ENCODE measurements at places on chromosomes 2 and 18.

DNA sequence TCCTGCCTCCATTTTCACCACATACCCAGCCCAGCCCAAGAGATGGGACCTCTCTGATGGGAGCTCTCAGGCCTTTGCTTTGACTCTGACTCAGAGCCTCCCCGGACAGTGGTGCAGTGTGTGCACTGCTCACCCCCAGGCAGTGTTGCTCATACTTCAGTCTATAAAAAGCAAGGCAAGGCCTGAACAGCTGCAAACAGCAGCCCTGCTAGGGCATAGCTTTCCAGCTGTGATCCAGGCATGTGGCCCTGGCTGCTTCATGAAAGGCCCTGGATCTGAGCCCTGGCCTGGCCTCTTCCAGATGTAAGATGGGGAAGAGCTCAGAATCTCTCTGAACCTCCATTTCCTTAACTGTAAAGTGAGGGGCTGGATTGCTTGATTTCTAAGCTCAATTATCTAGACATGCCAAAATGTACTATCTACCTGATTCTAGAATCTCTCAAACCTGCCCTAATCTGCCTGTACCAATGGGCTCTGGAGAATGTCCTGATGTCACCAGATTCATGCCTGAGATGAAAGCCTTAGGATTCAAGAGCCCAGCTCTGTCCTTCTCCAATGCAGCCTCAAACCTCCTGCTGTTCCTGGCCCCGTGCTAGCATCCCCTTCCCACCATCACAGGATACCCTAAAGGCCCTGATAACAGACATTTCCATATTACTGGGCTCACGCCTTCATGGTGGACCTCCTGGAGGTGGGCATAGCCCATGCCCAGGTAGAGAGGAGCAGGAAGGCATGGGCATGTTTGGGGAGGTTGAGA, 206.9 kb downstream of the ARL4C start:
- peak; percentile 87 for DNase-seq

DNA sequence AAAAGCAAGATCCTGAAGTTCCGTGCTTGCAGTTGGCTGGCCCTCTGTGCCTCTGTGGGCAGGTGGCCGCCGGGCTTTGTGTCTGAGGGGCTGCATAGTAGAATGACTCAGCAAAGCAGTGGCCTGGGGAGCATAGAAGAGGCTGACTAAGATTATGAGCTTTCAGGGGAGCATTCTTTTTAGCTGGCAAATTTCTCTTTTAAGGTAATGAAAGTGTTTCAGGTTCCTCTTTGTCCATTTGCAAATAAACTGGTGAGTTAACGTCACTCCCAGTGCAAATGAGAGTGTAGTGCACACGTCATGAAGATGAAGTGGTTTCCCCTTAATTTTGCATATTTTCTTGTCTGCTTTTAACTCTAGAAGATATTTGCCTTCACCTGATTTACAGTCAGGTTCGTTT, 98.6 kb downstream of the BCL2L11 start:
- DNase-seq: no peak

DNA sequence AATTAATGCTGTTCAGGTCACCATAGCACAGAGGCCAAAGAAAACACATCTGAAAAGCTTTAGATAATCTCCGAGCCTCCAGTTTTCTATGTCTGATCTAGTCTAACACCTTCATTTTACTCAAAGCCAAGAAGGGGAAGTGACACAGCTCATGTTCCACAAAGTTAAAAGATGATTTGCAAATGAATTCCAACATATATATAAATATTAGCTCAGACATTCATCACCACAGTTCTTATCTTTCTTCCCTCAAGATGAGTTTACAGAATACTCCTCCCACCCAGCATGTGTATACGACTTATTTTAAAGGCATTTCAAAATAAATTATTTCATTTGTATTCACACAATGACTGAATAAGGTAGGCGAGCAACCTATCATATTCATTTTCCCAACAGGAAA, 82.4 kb downstream of the AAK1 start:
- DNase-seq: no peak

GRCh38 chr2:233081731-233082221, 21.6 kb downstream of the INPP5D start:
- no peak for DNase-seq

- no peak for DNase-seq
Measured at GRCh38 chr2:121520641-121520994, 10.1 kb upstream of the RNU4ATAC start.

- DNase-seq: no peak
Measured at GRCh38 chr2:226059961-226060627, 660.6 kb downstream of the NYAP2 start.

DNA sequence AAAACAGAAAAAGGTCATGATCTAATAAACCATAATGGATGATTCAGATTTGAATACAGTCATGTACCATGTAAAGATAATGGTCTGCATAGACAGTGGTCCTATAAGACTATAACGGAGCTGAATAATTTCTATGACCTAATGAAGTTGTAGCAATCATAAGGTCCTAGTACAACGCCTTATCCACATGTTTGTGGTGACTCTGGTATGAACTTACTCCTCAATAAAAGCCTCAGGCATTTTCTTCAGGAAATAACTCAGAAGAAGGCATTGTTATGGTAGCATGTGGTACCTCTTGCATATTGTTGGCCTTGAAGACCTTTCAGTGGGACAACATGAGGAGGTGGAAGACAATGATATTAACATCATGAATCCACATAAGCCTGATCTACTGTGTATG, 883.3 kb downstream of the CNTNAP5 start:
- DNase-seq: no peak

- no peak for DNase-seq
Measured at GRCh38 chr2:4130651-4131050, 427.3 kb downstream of the DCDC2C start.

DNA sequence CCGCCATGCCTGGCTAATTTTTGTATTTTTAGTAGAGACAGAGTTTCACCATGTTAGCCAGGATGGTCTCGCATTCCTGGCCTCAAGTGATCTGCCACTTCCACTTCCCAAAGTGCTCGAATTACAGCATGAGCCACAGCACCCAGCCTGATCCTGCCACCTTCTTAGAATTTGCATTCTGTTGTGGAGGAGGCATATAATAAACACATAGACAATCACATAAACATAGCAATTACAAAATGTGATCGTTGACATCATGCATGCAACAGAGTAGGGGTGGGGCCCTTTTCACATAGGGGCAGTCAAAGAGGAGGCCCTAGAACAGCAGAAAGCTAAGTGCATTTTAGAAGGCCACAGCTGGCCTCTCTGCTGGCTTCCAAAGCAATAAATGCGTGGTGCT, 39.9 kb upstream of the TSPYL6 start:
- DNase-seq: no peak

DNA sequence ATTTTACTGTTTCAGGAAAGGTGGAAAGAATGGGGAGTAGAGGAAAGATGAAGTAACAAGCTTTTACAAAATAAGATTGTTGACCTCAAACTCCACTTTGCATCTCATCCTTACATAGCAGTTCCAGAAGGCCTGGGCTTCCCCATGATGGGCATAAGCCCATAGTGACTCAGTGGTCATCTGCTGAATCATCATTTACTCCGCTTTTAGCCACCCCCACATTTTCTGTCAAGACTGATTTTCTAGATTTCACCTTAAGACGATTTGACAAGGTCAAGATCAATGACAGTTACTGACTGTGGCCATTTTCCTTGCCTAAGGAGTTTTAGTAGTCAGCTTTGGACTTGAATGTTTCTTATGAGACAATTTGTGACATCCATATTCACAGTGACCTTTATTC, 49.4 kb downstream of the PLEKHM3 start:
- no peak for DNase-seq

DNA sequence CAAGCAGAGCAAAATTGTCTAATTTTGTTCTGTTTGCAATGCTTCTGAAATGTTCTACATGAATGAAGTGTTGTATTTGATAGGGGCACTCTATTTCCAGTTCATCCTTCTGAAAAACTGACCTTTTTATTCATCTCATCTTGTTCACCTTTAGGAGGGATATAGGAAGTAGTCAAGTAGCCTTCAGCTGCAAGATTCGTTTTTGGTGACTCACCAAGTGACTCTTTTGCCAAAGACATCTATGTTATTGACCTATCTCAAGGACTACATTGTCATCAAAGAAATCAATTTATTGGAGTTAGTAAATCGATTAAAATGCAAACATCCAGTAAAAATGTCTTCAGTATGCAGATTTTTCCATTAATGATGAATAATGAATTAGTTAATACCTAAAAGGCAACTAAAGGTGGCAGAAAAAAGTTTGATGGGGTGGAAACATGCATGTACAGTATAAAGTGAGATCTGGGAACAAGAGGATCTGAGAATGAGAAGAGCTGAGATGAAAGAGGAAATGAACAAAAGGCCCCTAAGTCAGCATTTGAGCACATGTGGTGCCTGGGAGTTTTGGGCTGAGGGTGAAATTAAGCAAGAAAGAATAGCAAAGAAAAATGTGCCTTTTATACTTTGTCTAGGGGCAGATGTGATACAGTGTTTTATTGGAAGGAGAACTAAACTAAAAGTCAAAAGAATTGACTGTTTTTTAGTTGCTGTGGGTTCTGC, 255.1 kb upstream of the LINC00305 start:
- no peak for DNase-seq

DNA sequence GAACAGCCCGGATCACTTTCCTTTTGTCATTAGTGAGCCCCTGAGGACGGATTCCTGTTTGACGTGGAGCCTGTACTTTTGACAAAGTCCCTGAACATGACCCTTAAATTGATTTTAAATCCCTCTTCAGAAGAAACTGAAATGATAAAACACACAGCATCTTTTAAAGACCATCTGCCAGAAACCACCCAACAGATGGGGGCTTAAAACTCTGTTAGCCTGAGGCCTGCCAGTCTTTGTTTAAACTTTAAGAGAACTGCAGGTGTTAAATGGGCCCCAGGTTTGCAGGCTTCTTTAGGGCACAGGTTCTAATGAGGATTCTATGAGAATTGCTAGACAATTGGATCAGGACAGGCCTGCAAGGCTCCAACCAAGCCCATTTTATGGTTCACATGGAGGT, 177.9 kb downstream of the ALK start:
- DNase-seq: no peak

DNA sequence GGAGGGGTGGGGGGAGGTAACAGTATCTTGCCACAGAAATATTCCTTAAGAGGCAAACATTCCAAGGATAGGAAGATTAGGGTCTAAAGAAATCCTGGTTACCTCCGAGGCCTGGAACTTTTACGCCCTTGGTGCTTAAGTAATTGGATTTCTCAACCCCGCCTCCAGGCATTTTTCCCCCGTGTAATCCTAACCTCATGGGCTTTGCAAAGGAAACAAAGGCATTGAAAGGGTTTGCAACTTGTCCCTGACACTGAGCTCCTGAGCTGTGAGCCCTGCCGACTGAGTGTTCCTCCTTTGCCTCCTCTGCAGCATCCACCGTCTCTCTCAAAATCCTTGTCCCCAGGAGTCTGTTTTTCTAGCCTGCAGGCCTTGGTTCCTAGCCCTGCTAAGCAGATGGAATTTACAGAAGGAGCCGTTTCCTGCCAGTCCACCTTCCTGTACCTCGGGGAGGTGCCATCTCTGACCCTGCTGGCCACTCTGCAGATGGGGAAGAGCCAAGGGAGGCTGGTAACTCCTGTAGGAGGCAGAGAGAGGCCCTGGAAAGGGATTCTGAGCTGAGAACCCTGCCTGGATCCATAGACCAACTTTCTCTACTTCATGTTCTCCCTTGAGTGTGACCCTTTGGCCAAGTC, 24.2 kb downstream of the TET3 start:
- no peak for DNase-seq

GRCh38 chr2:98280376-98281102, 65.7 kb upstream of the CNGA3 start:
- peak; percentile 44 for DNase-seq

DNA sequence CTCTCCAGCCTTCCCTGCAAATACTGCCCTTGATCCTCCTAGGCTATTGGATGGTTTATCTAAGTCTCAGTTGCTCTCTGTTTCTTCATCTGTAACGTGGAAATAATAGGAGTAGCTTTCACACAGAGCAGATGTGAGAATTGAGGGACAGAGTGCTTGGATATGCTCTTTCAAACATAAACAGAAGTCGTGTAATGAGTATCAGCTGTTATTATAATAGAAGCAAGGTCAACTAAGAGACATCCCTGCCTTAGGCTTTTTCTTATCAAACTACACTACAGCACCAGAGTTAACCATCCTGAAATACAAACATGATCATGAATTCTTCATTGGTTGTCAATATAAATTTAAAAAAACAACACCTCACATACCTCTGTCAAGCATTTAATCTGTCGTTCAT, 138.2 kb downstream of the DOK6 start:
- peak; percentile 4 for DNase-seq
